ENCODE measurements at places on chromosomes 3 and 15. TPM values are rescaled to one million over a fixed set of nuclear protein-coding genes. Genes with fewer than 3 reads are reported as not detected.

The KLHL40 gene
- 0.23 TPM for total RNA-seq

The ST8SIA2 gene
- total RNA-seq = 61.8 TPM

The CTXND1 gene
- 4.2 TPM for total RNA-seq

The SLC22A14 gene
- 0.69 TPM for total RNA-seq

Measured in diencephalon (tissue), 1 donor.